ENCODE measurements at places on chromosomes 7 and 10.

DNA sequence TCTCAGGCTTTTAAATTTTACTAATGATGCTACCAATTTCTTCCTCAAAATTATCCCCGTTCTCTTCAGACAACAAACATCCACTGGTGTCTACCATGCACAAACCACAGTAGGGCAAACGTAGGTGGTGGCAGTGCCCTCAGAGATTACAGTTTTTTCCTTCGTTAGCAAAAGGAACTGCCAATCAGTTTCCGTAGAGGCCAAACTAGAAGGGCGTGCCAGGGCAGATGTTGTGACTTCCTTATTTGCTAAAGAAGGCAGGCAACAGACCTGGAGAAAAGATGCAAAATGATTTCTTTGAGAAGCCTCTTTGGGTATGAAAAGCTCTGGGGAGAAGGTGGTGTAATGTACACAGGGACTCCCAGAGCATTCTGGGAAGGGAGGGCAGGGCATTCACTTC is 7.6 kb upstream of the FAM180A start:
- ATAC-seq, result no peak

DNA sequence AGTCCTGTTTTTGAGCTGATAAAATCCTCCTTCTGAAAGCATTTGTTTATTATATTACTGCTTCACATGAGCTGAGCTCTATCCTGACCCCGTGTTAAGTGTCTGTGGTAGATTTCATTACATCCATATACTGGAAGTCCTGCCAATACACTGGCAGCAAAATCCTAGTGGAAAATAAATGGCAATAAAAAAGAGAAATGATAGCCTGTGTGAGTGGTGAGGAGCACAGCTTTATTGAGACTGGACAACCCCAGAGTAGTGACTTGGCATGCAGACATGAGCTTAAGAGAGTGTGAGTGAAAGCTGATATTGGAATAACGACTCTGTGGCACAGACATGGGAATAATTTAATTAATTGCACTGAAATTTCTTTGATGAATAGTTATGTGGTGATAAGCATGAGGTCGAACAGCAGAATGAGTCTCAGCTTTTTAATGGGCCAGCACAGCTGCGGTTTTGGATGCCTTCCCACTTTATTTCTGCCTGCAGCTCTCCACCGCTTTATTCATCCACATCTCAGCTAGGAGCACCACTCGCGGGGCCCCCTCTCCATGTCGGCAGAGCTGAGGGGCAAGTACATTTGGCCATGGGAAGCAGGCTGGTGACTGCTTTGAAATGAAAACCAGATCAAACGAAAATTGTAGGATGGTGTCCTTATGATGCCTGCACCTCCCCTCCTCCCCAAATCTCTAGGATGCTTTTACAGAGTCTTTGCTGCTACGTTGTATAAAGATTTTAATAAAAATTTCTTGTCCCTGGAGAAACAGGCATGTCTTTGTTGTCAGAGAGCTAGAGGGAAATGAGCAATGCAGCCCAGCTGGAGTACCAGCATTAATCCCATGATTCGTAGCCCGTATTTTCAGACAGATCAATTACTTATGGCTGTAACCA is 494.3 kb downstream of the AUTS2 start:
- ATAC-seq, result peak; percentile 84

- ATAC-seq, result peak; percentile 59
Observed at GRCh38 chr7:36490419-36490830, 100.8 kb downstream of the ANLN start.

- ATAC-seq, result no peak
Observed at GRCh38 chr10:105042906-105043552, 401.9 kb downstream of the SORCS3 start.

DNA sequence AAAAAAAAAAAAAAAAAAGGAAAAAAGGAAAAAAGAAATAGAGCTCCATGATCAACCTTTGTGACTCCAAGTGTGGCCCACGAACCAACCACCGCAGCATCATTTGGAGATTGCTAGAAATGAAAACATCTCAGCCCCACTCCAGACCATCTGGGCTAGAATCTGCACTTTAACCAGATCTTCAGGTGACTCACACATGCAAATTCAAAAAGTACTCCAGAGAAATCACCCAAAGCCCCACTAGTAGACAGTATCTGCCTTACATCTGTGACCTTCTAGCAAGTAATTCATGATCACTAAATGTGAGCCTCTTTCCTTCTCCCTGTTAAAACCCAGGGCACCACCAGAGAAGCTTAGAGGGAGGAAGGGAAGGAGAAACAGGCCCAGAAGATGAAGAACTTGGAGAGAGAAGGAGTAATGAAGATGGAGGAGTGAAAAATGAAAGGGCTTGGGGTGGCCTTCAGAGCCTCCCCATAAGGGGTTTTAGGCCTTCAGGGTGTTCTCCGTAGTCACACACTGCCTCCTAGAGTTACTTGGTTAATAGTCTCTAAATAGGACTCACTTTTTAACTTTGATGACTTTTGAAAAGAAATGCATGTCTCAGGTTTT is 94.0 kb downstream of the SLC37A3 start:
- peak; percentile 46 for ATAC-seq

GRCh38 chr10:71042216-71042615 is 153.9 kb upstream of the PCBD1 start:
- no peak for ATAC-seq

- no peak for ATAC-seq
Observed at GRCh38 chr7:44222074-44222473, 21.3 kb downstream of the YKT6 start.

- no peak for ATAC-seq
Observed at GRCh38 chr10:22740180-22740579, 25.8 kb upstream of the PIP4K2A start.

DNA sequence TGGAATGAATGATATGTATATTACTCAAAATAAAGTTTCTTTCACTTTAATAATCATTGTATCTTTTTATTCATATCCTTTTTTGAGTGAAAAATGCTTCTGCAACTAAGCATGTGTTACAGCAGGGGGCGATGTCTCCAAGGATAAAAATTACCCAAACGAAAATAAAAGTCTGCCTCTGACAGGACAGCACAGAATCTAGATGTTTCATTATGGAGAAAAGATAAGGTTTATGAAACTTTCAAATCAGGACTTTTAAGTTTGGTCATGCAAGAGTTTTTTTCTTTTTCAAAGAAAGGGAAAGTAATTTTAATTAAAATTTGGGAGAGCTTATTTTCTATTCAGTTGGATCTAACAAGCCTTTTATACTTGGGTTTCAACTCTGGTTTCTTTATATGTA is 48.4 kb downstream of the TES start:
- peak; percentile 75 for ATAC-seq

GRCh38 chr10:85168243-85168642 is 839.9 kb downstream of the CCSER2 start:
- ATAC-seq, result no peak

DNA sequence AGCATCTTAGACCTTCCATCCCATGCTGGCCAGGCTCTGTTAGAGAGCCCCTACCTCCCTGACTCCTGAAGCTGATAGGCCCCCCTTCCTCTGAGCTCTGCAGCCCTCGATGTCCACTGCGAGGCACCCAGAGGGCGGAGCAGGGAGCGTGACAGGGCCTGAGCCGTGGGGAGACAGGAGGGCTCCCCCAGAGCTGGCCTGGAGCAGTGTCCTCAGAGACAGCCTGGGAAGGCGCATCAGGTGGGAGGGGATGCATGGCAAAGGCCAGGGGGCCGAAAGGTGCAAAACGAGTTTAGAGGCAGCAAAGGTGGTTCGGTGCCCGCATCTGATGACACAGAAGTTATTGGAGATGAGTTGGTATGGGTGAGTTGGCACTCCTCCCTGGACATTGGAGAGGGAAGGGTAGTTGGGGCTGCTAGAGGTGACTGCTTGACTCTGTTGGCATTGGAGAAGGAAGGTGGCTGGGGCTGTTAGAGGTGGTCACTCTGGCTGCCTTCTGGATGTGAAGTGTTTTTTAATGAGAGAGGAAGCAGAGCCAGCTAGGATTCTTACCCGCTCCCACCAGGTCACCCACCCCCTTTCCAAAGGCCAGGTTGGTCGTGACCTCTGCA is 53.1 kb downstream of the PRF1 start:
- peak; percentile 40 for ATAC-seq

DNA sequence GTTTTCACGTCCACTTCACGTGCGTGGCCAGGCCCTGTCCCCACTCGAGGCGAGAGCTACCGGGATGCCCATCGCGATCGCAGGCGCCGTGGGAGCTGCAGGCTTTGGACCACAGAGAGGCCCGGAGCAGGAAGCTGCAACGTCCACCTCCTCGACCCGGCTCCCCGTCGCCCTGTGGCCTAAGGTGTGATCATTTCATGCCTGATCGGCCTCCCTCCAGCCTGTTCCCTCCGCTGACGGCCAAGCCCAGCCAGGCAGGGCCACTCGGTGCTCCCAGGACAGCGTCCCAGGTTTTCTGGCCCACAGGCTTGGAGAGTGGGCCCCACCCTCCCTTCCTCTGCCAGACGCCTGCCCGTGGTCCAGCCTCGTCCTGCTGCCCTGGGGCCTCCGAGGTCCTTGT is 19.6 kb downstream of the KNDC1 start:
- no peak for ATAC-seq

DNA sequence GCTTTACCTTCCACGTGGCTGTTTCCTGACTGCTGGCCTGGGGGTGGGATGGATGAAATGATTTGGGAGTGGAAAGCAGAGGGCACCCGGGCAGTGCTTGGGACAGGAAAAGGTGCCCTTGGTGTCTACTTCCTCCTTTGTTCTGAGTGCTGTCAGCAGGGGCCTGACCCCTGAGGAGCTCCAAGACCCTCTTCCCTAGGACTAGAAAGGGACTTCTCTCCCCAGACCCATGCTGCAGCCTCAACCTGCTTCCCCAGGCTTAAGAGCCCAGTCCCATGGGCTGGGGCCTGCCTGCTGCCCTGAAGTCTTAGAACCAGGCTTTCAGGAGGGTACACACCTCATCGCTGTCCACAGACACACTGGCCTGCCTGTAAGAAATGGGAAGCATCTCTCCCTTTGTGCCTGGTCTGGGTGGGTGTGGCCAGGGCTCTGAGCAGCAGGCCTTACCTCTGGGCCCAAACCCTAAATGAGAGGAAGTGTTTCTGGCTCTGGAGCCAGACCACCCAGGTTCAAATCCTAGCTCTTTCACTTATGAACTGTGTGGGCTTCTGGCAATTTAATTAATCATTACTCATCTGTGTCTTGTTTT is 12.9 kb downstream of the CDH23 start:
- ATAC-seq, result no peak

- ATAC-seq, result peak; percentile 95
Observed at GRCh38 chr10:59536167-59537014, 173.3 kb downstream of the SLC16A9 start.

GRCh38 chr10:71116426-71116825 is 95.9 kb upstream of the UNC5B start:
- ATAC-seq, result no peak

DNA sequence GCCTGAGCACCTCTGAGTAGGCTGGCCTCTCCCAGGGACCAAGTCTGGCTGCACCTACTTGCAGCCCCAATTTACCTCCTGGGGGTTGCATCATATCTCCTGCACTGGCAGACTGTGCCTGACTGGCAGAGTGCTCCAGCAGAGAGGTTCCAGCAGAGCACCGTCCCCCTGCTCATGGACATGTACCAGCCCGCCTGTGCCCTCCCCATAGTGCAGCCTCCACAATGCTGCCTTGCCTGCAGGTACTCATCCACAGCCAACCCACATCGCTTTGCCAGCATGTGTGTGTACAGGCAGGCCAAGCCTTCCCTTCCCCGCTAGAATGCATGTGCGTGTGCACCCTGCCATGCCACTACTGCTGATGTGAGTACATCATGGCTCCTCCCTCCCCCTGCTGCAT is 105.5 kb upstream of the NPSR1 start:
- ATAC-seq, result no peak

Measured in SK-N-SH treated with all-trans-retinoic acid at 6 μM for 48 hours (cell line).